ENCODE measurements at places on chromosomes 1 and 21.

- DNase-seq = no peak
Observed at GRCh38 chr21:41997657-41998056, 12.5 kb downstream of the ZBTB21 start.

DNA sequence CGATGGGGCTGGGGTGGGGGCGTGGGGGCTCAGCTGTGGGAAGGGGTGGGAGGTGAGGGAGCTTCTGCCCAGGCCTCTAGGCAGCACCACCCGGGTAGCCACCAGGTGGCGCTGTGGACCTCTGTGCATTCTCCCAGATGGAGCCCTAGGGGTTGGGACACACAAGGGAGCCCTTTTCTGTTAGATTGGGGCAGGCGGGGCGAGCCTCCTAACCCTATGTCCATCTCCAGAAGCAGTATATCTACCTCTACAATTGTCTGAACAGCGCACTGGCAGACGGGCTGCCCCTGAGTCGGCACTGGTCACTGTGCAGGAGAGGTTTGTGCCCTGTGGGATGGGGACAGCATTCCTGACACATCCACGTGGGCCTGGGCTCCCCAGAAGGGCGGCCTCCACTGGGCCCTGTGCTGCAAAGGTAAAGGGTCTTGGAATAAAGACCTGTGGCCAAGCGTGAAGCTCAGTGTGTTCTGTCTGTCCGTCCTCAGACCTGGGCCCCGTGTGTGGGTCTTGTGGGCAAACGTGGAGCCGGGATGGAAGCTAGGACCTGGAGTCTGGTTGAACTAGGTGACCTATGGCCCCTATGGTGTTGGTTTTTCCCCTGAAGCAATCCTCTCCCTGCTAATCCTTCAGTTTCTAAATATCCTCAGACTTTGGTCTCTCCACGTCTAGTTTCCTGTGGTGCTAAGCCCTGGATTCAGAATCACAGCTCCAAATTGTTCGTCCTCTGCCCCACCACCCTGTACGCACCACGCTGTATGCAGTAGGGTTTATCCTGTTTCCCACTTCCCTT, 4.4 kb upstream of the LGR6 start:
- DNase-seq = no peak

DNA sequence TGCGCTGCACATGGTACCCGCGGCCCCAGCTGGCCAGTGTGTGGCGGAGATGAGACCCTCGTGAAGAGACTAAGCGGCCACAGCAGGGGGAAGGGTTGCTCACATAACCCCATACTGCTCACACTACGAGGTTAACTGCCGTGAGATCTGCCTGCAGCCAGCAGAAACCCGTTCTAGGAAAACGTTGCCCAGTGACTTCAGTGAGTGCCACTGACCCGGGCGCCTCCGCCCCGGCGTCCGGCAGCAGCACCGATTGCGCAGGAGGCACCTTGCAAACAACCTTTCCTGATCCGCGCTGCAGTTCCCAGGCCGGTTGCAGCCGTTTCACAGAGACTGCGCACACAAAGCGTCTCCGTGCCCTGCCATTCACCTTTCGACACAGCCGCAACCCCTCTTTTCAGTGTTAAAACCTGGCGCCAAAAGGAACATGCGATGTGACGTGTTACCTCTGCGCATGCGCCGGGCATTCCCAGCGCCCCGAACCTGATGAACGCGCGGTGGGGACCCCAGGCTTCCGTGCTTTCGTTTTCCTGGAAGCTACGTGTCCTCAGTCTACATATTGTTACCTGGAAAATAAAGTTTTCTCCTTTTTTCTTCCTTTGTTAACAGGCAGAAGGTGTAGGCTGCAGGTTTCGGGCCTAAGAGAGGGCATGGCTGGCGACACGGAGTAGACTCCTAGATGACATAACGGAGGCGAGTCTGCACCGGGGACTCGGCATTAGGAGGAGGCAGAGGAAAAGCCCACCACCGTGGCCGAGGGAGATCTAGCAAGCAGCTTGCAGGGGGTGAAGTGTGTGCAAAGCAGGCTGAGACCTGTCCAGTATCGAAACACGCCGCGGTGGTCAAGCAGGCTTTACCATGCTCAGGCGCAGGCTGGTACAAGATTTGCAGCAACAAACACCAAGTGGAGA, 8.9 kb downstream of the VPS26C start:
- DNase-seq = peak; percentile 32

DNA sequence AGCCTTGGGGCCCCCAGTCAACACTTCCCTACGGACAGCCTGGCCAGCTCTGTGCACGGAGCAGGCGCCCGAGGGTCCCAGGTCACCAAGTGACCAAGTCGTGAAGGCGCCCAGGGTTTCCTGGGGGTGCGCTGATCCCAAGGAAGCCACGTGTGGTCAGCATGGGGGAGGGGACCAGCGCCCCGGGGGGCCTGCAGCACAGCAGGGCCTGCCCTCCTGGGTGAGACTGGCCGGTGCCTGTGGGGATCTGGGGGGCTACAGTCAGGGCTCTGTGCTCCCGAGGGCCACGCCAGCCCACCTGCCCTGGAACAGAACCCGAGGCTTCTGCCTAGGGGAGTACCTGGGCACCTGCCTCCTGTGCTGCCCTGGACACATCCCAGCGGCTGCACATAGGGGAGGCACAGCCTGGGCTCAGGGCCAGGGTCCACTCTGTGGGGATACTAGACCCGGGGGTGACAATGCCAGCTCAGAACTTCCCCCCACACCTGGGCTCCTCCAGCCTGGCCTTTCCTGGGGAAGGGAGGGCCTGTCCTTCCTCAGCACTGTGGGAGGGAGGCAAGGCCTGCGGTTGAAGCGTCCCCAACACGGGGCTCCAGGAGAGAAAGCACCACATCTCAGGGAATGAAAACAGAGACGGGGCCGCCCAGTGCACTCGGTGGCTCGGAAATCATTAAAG, 6.2 kb upstream of the POFUT2 start:
- DNase-seq = no peak

GRCh38 chr1:109906160-109906838, 4.3 kb upstream of the CSF1 start:
- DNase-seq = no peak

DNA sequence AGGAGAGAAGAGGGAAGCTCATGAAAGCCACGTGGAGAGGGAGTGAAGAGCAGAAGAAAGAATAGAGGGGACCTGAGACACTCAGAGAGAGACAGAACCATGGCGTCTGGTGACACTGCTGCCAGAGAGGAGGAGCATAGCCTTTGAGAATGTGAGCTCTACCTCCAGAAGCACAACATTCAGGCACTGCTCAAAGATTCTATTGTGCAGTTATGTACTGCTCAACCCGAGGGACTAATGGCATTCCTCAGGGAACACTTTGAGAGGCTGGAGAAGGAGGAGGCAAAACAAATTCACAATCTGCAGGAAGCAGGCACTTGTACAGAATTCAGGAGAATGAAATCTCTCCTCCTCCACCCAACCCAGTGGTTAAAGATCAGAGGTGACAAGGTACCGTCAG, 45.1 kb downstream of the BTBD8 start:
- no peak for DNase-seq

DNA sequence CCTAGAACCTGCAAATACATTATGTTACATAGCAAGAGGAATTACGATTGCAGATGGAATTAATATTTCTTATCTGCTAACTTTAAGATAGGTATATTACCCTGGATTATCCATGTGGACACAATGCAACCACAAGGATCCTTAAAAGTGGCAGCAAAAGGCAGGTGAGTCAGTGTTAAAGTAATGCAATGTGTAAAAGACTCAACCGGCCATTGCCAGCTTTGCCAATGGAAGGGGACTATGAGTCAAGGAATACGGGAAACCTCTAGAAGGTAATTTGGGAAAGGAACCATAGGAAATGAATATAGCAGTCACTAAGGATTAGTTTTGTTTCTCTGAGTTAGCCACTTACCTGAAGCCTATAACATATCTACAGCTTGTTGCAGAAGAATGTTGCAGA, 692.1 kb upstream of the ZP4 start:
- no peak for DNase-seq

DNA sequence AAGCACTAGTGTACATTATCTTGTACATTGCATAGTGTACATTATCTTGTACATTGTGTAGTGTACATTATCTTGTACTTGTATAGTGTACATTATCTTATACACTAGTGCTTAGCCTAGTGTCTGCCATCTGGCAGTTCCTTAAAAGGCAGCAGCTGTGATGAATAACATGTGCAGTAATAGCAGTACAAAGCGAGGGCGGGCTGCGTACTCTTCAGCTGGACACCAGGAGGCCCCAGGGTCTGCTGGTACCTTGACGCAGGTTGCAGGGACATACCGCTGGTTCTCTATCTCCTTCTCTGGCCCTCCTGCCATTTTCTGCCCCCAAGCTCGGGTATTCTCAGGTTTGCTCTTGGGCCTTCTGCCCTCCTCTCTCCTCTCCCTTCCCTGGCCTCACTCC, 149.6 kb downstream of the SEC16B start:
- no peak for DNase-seq

DNA sequence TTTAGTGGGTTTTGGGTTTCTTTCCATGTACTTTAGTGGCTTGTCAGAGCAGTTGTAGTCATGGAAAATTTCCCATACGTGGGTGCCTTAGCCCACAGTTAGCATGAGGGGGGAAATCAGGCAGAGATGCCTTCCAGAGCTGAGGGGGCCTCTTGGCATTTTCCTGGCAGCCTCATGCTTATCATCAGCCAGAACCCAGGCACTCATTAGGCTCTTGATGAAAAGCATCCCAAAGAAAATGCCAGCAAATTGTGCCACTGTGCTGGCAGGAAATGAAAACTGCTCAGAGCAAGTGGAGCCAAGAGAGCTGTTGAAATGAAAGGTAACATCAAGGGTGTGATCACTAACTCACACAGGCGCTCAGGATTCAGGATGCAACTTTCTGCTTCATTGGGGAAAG, 128.0 kb downstream of the TNNI3K start:
- no peak for DNase-seq

- no peak for DNase-seq
Observed at GRCh38 chr1:64980745-64981600, 14.6 kb upstream of the JAK1 start.

DNA sequence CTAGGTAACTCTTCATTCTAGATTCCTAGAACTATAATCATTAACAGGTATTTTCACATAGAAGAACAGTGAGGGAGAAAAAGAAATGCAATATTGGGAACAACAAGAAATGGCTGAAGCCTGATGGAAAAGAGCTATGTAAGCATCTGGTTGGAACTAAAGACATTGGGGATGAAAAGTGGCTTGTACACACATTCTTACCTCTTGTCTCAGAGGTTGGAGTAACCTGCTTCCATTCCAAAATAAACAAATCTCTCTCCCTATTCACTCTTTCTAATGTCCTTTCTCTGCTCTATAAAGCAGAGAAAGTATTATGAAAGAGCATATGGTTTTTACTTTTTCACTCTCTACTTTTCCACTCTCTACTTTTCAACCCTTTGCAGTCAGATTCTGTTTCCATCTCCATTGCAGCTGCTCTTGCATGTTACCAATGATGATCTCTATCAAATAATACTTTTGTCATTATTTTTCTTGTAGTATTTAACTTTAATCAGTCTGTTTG, 37.5 kb downstream of the CMPK1 start:
- DNase-seq = no peak

- no peak for DNase-seq
Observed at GRCh38 chr21:31354604-31355443, 10.8 kb upstream of the TIAM1 start.

DNA sequence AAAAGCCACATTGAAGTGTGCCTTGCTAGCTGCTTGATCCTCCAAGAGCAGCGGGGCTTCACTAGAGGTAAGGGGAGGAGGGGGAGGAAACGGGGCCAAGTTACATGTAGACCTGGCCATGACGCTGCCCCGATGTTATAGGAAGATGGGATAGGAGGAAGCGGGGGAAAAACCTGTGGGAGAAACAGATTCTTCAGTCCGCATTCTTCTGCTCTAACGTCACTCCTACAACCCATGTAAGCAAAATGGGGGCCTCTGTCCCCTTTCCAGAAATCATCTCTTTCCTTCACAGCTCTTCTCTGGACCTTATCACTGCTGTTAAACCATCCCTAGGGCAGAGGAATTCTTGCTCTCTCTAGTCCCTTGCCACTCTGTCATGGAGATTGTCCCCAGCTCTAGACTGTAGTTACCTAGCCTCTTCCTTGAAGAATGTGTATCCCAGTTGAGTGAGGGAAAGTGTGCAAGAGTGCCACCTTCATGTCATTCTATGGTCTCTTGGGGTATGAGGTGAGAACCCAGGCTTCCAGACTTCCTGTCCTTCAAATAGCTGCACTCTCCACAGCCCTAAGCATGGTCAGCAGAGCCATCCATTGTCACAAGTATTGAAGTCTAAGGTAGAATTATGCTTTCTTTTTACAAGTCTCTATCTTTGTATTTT, 11.4 kb downstream of the PLEKHO1 start:
- no peak for DNase-seq

GRCh38 chr1:45925728-45926287, 122.4 kb downstream of the MAST2 start:
- DNase-seq = no peak

DNA sequence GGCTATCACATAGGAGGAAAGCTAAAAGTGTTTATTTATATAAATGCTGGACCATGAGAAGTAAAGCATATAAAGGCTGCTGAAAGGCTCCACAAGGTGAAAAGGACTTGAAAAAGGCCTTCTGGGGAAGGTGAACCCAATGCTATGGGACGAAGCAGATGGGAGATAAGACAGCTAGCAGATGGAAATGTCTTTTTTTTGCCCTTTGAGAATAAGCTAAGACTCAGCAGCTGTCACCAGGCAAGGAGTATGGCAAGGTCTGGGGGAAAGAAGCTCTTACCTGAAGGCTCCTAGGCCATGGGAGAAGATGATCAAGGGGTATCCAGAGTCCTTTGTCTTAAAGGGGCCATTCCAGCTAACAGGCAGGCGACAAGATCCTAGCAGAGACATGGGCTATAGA, 9.9 kb downstream of the PAFAH2 start:
- no peak for DNase-seq

DNA sequence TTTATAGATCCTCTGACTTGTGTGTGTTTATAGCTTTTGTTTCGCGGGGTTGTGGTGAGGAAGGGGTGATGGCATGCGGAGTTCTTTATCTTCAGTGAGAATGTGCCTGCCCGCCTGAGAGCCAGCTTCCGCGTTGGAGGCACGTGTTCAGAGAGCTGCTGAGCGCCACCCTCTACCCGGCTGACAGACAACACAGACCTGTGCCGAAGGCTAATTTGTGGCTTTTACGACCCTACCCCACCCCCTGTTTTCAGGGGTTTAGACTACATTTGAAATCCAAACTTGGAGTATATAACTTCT, 14.4 kb upstream of the CD101 start:
- DNase-seq = no peak

- no peak for DNase-seq
Observed at GRCh38 chr1:173049322-173049633, 1.5 kb downstream of the TNFSF18 start.

- DNase-seq = no peak
Observed at GRCh38 chr1:116990612-116991151, 10.9 kb upstream of the CD101 start.

GRCh38 chr1:167912294-167912693, 1.6 kb downstream of the ADCY10 start:
- DNase-seq = no peak

DNA sequence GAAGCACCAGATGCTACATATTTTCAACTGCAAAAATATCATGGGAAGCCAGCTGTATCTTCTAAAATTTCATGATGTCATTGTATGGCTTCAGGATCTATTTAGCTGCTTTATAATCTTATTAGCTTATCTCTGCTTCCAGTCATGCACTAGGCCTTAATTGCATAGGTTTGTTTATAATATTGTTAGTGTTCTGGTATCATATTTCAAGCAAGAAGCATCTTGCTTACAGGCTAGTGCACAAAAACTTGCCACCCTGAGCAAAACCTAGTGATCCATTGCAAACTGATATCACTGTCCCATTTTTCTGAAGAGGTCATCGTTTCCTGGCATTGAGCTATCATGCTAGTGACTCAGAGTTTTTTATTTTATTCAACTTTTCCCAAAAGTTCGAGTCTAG, 15.7 kb upstream of the NRIP1 start:
- DNase-seq = no peak

Measured in cerebellar nuclear complex (tissue), 1 donor.